ENCODE measurements at places on chromosomes 3 and 15. TPM values are rescaled to one million over a fixed set of nuclear protein-coding genes. Genes with fewer than 3 reads are reported as not detected.
A peak's percentile ranks its signal among the peaks of the same experiment; 100 is the strongest.

The ISY1 gene
- 22.5 TPM for total RNA-seq

The NOX5 gene
- total RNA-seq = not detected

The SOX2 gene
- total RNA-seq = 584 TPM

The NTRK3 gene
- 2.4 TPM for total RNA-seq

DNA sequence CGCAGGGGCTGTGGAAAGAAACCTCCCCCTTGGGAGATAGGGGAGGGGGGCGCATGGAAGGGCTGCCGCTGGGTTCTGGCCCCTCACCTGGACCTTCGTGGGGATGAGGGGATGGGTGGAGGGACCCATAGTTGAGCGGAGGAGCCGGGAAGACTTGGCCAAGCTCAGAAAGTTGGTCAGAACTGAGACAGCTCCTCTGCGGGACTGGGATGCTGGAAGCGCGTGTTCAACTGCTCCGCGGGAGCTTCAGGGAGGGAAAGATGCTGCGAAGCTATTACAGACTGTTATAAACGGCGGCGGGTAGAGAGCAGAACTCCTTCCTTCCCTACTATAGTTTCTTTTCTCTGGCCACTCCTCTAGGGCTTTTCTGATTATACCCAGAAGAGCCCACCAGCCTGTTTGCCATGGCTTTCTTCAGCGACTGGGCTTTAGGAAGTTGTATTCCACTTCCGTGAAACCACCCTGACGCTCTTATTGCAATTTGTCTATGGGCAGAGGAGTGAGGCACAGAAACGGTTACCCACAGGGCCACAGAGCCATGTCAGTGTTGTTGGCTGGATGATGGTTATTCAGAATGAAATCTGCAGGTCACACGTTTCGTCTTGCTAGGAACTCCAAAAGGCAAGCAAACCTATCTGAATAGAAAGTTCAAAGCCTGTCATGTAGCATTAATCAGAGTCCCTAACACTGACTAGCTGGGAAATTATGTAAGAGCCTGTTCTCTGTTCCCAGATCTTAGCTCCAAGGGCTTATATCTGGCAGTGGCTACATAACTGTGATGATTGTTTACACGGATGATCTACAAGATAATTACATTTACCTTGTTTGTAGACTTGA, 1.1 kb downstream of the SYNPR start:
- peaks cover 5% of the 10 kb centered on the region for H3K4me1 ChIP-seq
- no peaks in the 10 kb centered on the region for H3K36me3 ChIP-seq
- no peak overlapping the region for H3K27ac ChIP-seq
- peaks cover 72% of the 10 kb centered on the region for H3K27me3 ChIP-seq
- peak; percentile 56 for DNase-seq
- H3K4me3 ChIP-seq = peak overlapping the region; percentile 71

- H3K4me3 ChIP-seq = no peak overlapping the region
- no peak overlapping the region for H3K27ac ChIP-seq
- H3K36me3 ChIP-seq = no peaks in the 10 kb centered on the region
- no peak for DNase-seq
- H3K27me3 ChIP-seq = no peaks in the 10 kb centered on the region
Observed at GRCh38 chr3:156259896-156260295, 139.5 kb downstream of the KCNAB1 start.

- no peaks in the 10 kb centered on the region for H3K36me3 ChIP-seq
- H3K4me1 ChIP-seq = no peaks in the 10 kb centered on the region
- no peak overlapping the region for H3K4me3 ChIP-seq
- H3K27me3 ChIP-seq = no peaks in the 10 kb centered on the region
- no peak for DNase-seq
Observed at GRCh38 chr3:167754049-167754448, 18.5 kb downstream of the SERPINI1 start.

DNA sequence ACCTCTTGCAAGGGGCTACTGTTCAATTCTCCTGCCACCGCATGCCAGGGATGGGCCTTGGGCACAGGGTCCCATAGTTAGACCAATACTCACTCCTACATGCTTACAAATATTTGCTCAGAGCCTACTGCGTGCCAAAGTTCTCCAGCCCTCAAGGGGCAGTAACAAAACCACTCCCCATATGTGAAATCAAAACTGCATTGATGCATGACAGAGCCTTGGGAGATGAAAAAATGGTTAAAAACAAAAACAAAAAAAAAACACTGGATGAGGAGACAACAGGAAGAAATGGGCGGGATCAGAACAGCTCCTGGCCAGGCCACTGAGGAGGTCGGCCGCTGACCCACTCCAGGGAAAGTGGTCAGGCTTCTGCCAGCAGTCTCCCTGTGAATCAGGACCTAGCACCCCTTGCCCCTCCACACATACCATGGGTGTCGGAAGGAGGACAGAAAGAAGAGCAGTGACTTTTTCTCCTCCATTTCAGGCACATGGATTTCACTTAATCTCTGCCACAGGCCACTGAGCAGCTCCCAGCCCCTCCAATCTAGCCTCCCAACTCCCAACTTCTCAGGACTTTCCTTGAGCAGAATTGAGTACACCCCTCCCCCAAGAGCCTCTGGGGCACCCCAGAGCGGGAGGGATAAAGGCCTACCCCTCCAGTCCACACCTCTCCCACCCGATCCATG, 2.8 kb downstream of the PLXNB1 start:
- peak overlapping the region; percentile 97 for H3K4me3 ChIP-seq
- DNase-seq = no peak
- H3K27me3 ChIP-seq = no peaks in the 10 kb centered on the region
- H3K4me1 ChIP-seq = peaks cover 25% of the 10 kb centered on the region
- no peak overlapping the region for H3K27ac ChIP-seq
- no peaks in the 10 kb centered on the region for H3K36me3 ChIP-seq

- H3K4me3 ChIP-seq = no peak overlapping the region
- no peak overlapping the region for H3K27ac ChIP-seq
- no peaks in the 10 kb centered on the region for H3K4me1 ChIP-seq
- no peaks in the 10 kb centered on the region for H3K36me3 ChIP-seq
- no peak for DNase-seq
- no peaks in the 10 kb centered on the region for H3K27me3 ChIP-seq
Observed at GRCh38 chr15:89566181-89566580, 9.1 kb upstream of the TICRR start.

- no peak overlapping the region for H3K27ac ChIP-seq
- H3K4me3 ChIP-seq = no peak overlapping the region
- no peaks in the 10 kb centered on the region for H3K4me1 ChIP-seq
- no peak for DNase-seq
- no peaks in the 10 kb centered on the region for H3K36me3 ChIP-seq
- no peaks in the 10 kb centered on the region for H3K27me3 ChIP-seq
Observed at GRCh38 chr15:54979964-54980363, 216.8 kb downstream of the RSL24D1 start.

DNA sequence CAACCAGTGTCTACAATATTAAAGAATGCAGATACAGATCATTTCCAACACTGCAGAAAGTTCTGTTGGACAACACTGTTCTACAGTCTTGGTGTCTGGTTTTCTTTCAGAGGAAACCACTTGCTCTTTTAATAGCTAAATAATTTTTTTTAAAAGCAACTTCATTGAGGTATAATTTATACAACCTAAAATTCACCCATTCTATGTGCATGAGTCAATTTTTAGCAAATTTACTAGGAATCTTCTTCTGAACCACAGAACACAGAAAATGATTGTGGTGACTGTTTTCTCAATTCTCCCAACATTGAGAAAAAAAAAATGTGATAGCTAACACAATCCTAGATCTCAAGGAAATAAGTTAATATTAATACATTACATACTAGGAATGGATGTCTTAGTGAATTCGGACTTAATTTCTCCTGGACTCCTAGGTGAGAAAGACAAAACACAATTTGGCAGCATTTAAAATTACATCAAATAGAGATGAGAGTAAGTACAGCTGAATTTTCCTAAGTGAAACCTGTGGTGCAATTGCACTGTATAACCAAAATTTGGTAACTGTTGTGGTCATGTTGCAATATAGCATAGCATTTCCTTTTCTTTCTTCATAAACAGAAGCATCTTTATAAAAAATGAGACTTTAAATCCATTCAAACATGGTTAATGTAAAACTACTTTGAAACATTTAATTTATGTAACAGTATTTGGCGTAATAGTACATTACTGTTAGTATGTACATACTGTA, 15.3 kb upstream of the PLCL2 start:
- no peaks in the 10 kb centered on the region for H3K36me3 ChIP-seq
- peaks cover 3% of the 10 kb centered on the region for H3K4me1 ChIP-seq
- no peak for DNase-seq
- no peak overlapping the region for H3K27ac ChIP-seq
- no peaks in the 10 kb centered on the region for H3K27me3 ChIP-seq
